CD8-positive, alpha-beta memory T cell (primary cell): ENCODE measurements at places on chromosomes 1 and 21. TPM values are rescaled to one million over a fixed set of nuclear protein-coding genes. Genes with fewer than 3 reads are reported as not detected.

HHAT gene
- 2.1 TPM for total RNA-seq

SDF4 gene
- 169 TPM for total RNA-seq

VANGL2 gene
- total RNA-seq, result 0.04 TPM

BARHL2 gene
- total RNA-seq, result not detected

DNM3 gene
- 0.64 TPM for total RNA-seq

RHBG gene
- total RNA-seq, result not detected

GRCh38 chr1:56278061-56278460 lies 301.3 kb downstream of the PLPP3 start:
- DNase-seq, result no peak

DNA sequence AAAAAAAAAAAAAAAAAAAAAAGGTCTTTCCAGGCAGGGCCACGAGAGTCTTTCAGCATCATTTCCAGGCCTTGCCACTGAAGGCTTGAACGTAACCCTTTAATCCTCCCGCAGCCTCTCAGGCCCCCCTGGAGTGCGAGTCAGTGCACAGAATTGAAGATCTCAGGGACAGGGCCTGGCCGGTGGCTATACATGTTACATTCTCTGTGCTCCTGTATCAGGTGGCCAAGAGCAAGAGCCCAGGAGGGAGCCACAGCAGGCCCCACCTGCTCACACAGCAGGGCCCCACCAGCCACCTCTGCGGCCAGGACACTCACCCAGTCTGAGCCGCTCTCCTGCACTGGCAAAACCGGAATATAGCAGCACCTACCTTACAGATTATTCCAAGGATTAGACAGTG lies 34.1 kb upstream of the SLC25A33 start:
- no peak for DNase-seq

DNA sequence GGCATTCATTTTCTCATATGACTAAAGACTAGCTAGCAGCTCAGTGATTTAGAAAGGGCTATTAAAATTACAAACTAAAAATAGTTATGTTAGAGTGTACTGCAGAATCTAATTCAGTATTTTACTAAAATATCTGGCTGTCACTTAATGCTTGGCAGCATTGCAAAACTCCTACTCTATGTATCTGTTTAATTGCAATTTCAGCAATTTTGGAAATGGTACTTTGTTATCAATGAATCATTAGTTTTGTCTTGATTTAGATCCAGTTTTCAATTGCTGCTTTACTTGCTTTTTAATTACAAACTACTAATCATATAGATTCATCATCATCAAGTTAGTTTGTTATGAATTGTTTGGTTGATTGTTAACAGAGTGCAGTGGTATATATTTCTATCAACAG lies 19.2 kb downstream of the C1orf87 start:
- no peak for DNase-seq

DNA sequence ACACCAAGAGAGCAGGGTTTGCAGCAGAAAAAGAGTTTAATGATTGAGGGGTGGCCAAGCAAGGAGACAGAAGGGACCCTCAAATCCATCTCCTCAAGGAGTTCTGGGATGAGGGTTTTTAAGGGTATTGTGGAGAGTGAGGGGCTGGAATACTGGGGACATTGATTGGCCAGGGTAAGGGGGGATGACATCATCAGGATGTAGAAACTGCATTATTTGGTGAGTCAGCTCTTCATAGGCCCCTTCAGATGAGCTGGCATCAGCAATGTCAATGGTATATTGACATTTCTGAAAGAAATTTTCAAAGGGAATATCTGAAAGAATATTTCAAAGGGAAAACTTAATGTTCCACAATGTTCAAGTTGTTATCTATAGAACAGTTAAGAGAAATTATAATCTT lies 168.1 kb upstream of the SNX7 start:
- DNase-seq, result no peak

DNA sequence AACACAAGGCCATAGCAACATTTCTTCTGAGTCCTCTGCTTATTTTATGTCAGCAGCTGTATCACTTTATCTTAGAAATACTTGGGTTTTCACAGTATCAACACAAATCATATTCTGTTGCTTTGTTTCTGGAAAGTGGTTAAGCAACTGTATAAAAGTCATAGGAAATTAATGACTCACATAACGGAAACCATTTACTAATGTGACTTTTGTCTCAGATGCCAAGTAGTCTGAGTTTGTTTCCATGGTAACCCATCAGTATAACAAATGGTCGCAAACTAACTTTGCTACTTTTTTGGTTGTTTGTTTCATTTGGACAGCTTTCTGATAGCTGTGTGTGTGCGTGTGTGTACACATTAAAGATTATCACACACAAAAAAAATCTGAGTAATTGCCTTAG lies 31.1 kb downstream of the EEIG2 start:
- DNase-seq, result peak; percentile 79

- DNase-seq, result no peak
Observed at GRCh38 chr21:41045534-41046268, 122.3 kb upstream of the BACE2 start.

DNA sequence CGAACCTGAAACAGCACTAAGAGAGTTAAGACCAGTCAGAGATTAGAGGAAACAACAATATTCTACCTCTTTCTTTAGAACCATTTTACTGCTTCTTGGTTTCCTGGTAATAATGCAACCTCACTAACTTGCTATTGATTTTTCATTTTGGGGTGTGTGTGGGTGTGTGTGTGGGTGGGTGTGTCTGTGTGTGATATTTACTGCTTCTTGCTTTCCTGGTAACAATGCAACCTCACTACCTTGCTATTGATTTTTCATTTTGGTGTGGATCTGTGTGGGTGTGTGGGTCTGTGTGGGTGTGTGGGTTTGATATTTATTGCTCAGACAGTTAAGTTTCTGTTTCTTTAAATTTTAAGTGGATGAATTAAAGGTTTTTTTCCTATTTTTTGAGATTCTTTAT lies 208.8 kb downstream of the LRRC7 start:
- no peak for DNase-seq

GRCh38 chr1:112961072-112961471 lies 5.1 kb upstream of the SLC16A1 start:
- DNase-seq, result no peak

DNA sequence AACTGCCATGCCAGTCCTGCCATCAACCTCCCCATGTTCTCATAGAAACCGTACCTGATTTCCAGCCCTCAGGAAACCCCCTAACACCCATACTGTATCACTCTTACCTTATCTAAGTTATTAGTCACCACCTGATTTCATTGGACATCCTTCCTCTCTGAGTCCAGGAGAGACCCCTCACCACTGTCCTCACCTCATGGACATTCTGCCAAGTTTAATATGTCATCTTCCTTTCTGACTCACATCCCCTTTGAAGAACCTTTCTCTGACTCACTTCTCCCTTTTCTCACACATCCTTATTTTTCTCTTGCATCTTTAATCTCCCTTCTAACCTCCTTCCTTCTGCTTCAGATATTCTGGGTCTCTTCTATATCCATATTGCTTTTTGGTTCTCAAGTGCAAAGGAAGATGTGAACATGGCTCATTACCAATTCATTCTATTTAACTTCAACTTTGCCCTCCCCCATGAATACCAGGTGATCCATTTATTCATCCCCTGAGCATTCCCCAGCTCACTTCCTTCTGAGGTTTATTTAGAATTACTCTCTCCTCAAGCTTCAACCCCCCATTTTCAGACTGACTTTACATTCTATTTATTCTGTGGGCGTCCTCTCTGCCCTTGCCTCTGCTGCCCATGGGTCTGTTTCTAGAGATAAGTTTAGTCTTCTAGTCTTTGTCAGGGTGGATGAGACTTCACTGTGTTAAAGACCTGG lies 206.8 kb upstream of the ESRRG start:
- no peak for DNase-seq

DNA sequence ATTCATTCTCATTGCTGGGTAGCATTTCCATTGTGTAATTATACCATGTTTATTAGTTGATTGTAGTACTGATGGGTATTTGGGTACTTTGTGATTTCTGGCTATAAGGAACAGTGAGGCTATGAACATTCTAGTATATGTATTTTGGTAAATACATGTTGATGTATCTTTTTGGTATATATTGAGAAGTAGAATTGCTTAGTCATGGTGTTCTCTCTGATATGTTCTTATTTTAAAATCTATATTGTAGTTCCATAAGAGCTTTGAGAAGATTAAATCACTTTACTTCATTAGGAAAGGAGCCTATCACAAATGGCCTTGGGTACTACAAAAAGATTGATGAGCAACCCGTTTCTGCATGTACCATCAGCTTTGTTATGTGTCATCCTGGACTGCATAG lies 13.4 kb downstream of the MIXL1 start:
- DNase-seq, result no peak

DNA sequence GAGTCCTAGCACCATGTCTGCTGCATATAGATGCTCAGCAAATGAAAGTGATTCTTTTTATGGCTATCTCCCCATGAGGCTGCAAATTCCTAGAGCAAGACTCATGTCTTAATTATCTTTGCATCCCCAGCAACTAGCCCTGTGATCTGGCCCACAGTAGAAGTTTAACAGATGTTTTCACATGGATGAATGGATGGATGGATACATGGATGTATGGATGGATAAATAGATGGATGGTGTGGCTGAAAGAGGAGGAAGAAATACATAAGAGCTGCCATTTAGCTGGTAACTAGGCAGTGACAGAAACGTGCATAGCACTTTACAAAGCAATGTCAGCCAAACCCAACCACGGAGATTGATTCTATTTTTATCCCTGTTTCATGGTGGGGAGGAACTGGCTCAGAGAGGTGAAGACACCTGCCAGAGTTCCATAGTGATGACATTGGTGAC lies 32.7 kb upstream of the ZBTB40 start:
- no peak for DNase-seq

DNA sequence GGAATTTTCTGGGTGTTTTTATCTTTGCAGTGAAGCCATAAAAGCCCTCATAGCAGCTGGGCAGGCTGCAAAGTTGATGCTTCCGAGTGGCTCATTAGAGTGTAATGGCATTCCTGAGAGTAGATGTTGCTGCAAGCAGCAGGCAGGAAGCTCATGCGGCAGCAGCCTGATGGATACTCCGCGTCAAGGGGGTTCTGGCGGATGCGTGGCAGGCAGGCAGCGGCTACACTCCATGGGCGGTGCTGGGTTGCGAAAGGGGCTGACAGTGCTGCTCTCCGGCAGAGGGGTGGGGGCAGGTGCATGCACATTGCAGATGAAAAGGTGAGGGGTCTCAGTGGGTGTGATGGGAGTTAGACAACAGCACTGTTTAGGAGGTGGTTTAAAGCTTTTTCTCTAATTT lies 93.2 kb upstream of the AJAP1 start:
- no peak for DNase-seq

DNA sequence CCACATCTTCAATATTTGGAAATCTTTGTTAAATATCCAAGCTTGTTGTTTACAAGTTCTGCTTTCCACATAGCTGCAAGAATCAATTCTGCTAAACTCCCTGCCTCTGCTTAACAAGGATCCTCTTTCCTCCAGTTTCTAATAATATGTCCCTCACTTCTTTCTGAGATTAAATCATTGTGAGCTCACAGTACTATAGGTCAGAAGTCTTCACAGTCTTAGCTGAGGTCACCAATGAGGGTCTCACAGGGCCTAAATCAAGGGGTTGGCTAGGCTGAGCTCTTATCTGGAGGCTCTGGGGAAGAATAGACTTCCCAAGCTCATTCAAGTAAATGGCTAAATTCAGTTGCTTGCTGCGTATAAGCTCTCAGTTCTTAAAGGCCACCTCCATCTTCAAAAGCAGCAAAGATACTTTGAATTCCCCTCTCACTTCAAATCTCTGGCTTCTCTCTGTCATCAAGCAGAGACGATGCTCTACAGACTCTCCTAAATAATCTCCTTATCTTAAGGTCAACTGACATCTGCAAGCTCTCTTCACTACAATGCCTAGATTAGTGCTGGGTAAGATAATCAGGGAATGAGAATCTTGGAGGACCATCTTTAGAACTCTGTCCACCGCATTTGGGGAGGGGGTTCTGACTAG lies 175.3 kb downstream of the PLPPR4 start:
- DNase-seq, result no peak

DNA sequence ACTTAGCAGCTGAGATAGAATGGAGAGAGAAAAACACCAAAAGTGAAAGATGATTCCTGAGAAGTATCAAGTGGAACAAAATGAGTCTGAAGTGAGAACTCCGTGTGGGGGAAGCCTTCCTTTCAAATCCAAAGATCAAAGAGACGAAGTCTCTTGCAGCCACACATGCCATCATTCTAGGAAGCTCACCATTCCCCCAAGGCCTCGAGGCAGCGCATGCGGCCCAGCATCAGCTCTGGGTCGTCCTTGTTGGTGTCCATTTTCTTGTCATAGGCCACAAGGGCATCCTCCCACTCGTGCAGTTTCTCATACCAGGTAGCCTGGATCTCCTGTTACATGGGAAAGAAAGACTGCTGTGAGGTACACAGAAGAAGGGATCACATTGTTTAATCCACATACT lies 32.2 kb upstream of the ANGPTL7 start:
- no peak for DNase-seq

GRCh38 chr1:231013391-231014015 lies 26.6 kb downstream of the FAM89A start:
- no peak for DNase-seq

DNA sequence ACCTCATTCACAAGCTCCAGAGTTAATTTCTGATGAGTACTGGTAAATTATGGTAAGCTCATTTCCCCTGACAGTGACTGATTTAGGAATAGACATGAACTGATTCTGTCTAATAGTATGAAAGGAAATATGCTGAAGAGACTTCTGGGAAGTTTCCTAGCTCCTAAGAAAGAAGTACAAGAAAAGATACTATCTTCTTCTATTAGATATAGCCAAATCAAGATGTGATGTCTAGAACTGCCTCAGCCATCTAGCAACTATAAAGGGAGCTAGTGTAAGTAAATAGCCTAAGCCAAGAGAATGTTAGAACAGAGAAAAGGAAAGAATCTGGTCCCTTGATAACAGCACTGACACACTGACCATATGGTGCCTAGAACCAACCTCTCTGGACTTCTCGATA lies 10.7 kb upstream of the PHTF1 start:
- DNase-seq, result no peak

GRCh38 chr1:109199710-109200109 lies 14.0 kb upstream of the SARS1 start:
- DNase-seq, result peak; percentile 11

DNA sequence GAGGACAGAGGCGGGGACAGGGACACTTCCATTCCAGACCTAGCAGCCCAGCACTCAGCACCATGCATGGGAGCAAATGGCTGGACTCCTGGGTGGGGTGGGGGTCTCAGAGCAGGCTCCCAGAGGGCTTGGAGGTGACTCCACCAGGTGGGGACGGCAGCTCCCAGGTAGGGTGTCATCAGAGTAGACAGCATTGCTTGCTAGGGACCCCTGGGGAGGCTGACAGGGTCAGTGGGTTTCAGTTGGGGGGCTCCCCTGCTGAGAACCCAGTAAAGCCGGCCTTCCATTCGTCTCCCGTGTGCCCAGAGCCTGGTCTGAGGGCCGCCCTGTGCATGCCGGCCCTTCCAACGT lies 4.8 kb upstream of the GJC2 start:
- DNase-seq, result no peak
